ENCODE measurements at places on chromosomes 2 and 18. TPM values are rescaled to one million over a fixed set of nuclear protein-coding genes. Genes with fewer than 3 reads are reported as not detected.

DNA sequence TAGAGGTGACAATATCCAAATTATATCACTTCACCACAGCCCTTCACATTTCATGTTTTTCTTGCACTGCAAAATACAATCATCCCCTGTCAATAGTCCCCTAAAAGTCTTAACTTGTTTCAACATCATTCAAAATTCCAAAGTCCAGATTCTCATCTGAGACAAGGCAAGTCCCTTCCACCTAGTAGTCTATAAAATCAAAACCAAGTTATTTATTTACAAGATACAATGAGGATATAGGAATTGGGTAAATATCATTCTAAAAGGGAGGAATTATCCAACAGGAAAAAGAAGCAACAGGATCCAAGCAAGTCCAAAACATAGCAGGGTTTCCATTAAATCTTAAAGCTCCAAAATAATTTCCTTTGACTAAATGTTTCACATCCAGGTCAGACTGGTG, 1076.1 kb upstream of the TMEFF2 start:
- H3K4me3 ChIP-seq, result no peak overlapping the region
- no peaks in the 10 kb centered on the region for H3K27me3 ChIP-seq
- no peaks in the 10 kb centered on the region for H3K4me1 ChIP-seq
- no peaks in the 10 kb centered on the region for H3K36me3 ChIP-seq
- DNase-seq, result no peak

- H3K4me3 ChIP-seq, result no peak overlapping the region
- H3K27ac ChIP-seq, result no peak overlapping the region
- no peaks in the 10 kb centered on the region for H3K4me1 ChIP-seq
- peaks cover 1% of the 10 kb centered on the region for H3K27me3 ChIP-seq
- DNase-seq, result no peak
Observed at GRCh38 chr18:58943896-58944295, 79.2 kb downstream of the ZNF532 start.

DNA sequence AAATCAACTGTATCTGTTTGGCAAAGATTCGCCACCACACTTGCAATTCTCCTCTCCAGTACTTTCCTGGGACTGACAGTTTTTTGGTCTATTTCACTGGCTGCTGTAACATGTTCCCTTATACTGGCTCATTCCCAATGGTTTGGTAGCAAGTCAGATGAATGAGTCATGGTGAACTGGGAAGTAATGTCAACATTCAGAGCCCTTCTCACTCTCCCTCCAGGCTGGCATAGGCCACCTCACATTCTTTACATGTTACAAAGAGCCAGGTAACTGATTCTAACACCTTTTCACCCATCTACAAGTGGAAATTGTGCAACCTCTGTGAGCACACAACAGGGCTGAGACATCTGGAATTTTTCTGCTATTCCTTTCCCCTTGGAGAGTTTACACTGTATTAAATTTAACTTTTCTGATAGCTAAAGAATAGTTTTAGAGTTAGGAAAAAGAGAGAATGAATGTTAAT, 111.3 kb upstream of the TLK1 start:
- no peak overlapping the region for H3K4me3 ChIP-seq
- H3K27me3 ChIP-seq, result peaks cover 6% of the 10 kb centered on the region
- no peak for DNase-seq
- no peak overlapping the region for H3K27ac ChIP-seq
- H3K4me1 ChIP-seq, result no peaks in the 10 kb centered on the region

GRCh38 chr2:8537562-8538155, 144.2 kb upstream of the ID2 start:
- no peak overlapping the region for H3K4me3 ChIP-seq
- H3K27ac ChIP-seq, result peak overlapping the region; percentile 32
- no peak for DNase-seq
- H3K36me3 ChIP-seq, result no peaks in the 10 kb centered on the region
- no peaks in the 10 kb centered on the region for H3K27me3 ChIP-seq
- peaks cover 54% of the 10 kb centered on the region for H3K4me1 ChIP-seq

DNA sequence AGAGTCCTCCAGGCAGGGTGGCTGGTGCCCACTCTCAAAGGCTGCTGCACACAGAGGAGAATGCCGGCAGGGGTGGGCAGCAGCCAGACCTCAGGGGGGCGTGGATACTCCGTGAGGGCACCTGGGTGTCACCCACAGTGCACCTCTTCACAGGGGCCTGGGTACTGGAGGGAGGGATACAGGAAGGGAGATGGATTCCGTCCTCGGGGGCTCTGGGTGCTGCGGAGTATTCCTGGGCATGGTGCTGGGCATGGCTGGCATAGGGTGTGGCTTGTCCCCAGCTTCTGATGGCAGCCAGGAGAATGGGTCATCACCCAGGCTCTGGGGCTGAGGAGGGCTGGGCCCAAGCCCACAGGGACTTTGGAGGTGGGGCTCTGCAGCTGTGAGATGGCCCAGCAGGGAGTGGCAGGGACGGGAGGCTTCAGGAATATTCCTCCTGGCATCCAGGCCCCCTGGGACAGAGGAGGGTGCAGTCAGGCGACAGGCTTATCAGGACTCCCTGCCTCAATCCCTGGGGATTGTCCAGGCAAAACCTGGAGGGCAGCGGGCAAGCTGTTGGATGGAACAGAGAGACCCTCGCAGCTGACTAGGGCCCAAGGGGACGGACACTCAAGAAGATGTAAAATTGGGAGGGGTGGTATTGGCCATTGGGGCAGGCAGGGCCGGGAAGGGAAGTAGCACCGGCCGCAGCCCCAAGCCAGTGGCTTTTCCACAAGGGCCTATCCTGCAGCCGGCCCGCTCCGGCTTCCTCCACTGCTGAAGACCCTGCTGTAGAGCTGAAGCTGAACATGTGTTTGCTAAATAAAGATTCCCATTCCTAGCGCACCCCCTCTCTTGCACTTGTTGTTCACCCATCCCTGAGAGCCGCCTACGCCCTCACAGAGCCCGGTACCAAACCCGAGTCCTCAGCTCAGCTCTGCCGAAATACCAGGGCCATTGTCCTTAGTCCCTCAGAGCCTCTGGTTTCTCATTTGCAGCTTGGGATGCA, 5.7 kb upstream of the KLHL30 start:
- no peak overlapping the region for H3K27ac ChIP-seq
- H3K36me3 ChIP-seq, result no peaks in the 10 kb centered on the region
- H3K4me1 ChIP-seq, result no peaks in the 10 kb centered on the region
- no peaks in the 10 kb centered on the region for H3K27me3 ChIP-seq
- H3K4me3 ChIP-seq, result no peak overlapping the region
- no peak for DNase-seq

GRCh38 chr2:236827997-236828396, 257.7 kb upstream of the COPS8 start:
- H3K27ac ChIP-seq, result no peak overlapping the region
- no peaks in the 10 kb centered on the region for H3K27me3 ChIP-seq
- no peaks in the 10 kb centered on the region for H3K4me1 ChIP-seq

GRCh38 chr2:230873661-230874401, 9.1 kb downstream of the ITM2C start:
- no peaks in the 10 kb centered on the region for H3K36me3 ChIP-seq
- H3K4me1 ChIP-seq, result peaks cover 3% of the 10 kb centered on the region
- DNase-seq, result no peak
- H3K27ac ChIP-seq, result no peak overlapping the region

- H3K4me3 ChIP-seq, result no peak overlapping the region
- peaks cover 61% of the 10 kb centered on the region for H3K36me3 ChIP-seq
- no peak for DNase-seq
- H3K4me1 ChIP-seq, result peaks cover 20% of the 10 kb centered on the region
Observed at GRCh38 chr2:230798769-230799399, 65.9 kb upstream of the ITM2C start.

DNA sequence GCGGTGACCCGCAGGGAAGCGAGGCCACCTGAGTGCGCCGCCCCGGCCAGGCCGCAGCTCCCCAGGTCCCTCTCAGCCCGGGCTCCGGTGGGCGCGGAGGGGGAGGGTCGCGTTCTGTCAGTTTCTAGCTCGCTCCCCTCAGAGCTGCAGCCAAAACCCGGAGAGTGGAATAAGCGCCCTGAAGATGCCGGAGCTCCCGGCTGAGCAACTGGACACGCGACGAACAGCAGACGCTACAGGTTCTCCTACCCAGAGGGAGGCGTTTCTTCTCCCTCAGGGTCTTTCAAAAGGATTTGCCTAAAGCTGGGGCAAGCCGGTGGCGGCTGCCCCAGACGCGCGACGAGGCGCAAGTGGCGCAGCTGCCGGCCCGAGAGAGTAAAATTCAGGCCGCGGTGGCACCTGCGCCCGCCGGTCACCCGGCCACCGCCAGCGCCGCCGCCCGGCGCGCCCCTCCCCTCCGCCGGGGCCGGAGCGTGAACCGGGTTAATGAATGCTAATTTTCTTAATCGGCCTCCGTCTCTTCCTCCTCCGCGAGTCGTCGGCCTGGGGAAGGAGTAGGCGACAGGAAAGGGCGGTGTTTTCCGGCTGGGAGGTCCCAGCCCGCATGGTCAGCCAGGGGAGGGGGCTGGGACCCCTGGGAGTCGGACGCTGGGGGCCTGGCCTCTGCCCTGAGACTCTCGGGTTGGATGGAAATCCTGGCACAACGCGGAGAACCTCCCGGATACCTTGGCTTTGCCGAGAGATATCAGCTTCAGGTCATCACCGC, 845 bp upstream of the CDC42EP3 start:
- peak overlapping the region; percentile 65 for H3K27ac ChIP-seq
- peak overlapping the region; percentile 75 for H3K4me3 ChIP-seq
- DNase-seq, result peak; percentile 65
- peaks cover 4% of the 10 kb centered on the region for H3K36me3 ChIP-seq
- H3K27me3 ChIP-seq, result peaks cover 2% of the 10 kb centered on the region

GRCh38 chr2:197804758-197805714, 643 bp downstream of the PLCL1 start:
- H3K36me3 ChIP-seq, result no peaks in the 10 kb centered on the region
- H3K27ac ChIP-seq, result peak overlapping the region; percentile 50
- peak; percentile 33 for DNase-seq
- peaks cover 46% of the 10 kb centered on the region for H3K4me1 ChIP-seq
- peak overlapping the region; percentile 92 for H3K4me3 ChIP-seq

- H3K4me3 ChIP-seq, result no peak overlapping the region
- no peaks in the 10 kb centered on the region for H3K36me3 ChIP-seq
- H3K27ac ChIP-seq, result no peak overlapping the region
- DNase-seq, result no peak
Observed at GRCh38 chr2:193989645-193990044, 1667.4 kb upstream of the SLC39A10 start.

- no peaks in the 10 kb centered on the region for H3K4me1 ChIP-seq
- H3K27me3 ChIP-seq, result peaks cover 37% of the 10 kb centered on the region
- no peak within 1 kb of the TSS for H3K27ac ChIP-seq
- no peak within 1 kb of the TSS for H3K4me3 ChIP-seq
- H3K36me3 ChIP-seq, result no peaks in the 10 kb centered on the region
Observed at GRCh38 chr2:112836695-112837117, at the start of gene IL1B. IL1B (minus strand) TSS chr2:112836779; CDS start chr2:112836229, 550 bp downstream.

GRCh38 chr2:217513258-217513657, 489.5 kb downstream of the TNS1 start:
- no peak for DNase-seq
- peaks cover 6% of the 10 kb centered on the region for H3K4me1 ChIP-seq
- peaks cover 2% of the 10 kb centered on the region for H3K27me3 ChIP-seq
- H3K36me3 ChIP-seq, result no peaks in the 10 kb centered on the region

GRCh38 chr18:40124107-40124506, 1830.9 kb upstream of the PIK3C3 start:
- H3K27me3 ChIP-seq, result no peaks in the 10 kb centered on the region
- no peak overlapping the region for H3K4me3 ChIP-seq
- no peaks in the 10 kb centered on the region for H3K36me3 ChIP-seq
- no peak for DNase-seq

GRCh38 chr2:30639836-30640235, 167.4 kb downstream of the CAPN13 start:
- no peak overlapping the region for H3K4me3 ChIP-seq
- no peak for DNase-seq
- no peak overlapping the region for H3K27ac ChIP-seq

DNA sequence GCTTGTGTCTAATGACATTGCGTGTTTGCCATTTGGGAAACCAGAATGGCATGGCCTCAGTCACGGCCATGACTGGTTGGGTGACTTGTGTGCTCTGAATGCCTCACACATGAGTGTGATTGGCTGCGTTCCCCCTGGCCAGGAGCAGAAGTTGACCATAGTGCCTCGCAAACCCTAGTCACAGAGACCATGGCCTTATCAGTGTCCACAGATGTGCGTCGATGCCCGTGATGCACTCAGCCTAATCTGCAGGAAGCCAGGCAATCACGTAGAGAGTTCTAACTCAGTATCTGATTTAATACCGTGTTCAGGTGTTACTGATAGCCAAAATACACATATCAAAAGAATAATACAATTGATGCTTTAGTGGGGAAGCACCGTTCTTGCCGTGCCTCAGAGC, 64.0 kb downstream of the BOLA3 start:
- no peaks in the 10 kb centered on the region for H3K4me1 ChIP-seq
- no peak overlapping the region for H3K27ac ChIP-seq
- H3K27me3 ChIP-seq, result no peaks in the 10 kb centered on the region
- H3K36me3 ChIP-seq, result peaks cover 46% of the 10 kb centered on the region

DNA sequence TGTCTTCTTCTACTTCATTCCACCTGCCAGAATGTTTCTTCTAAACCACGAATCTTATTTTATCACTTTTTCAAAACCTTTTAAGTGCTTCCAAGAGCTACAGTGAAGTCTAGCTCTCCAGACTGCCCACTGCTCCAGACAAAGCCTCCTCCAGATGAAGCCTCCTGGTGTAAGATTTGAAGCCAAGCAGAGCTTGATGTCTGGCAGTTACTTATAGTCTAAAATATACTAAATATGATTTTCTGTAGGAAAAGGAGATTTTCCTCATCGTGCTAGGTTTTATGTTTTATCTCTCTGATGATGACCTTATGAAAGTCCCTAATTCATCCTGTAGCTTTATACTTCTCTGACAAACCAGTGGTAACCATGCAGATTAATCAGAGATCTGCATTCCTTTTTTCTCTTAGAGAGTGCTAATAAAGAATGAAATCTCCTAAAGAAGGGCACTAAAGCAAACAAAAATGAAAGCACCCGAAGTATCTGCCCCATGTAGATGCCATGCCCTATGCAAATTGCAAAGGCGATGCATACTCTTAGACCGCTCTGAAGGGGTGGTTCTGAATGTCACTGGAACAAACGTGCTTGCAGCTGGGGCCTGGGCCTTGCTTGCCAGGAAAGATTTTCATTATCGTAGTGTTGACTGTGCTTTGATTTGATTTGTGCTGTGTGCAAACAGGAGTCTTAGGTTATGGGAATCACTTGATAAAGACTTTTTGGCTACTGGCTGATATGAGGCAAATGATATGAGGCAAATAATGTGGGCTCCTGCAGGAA, 314.2 kb downstream of the PID1 start:
- no peak for DNase-seq
- H3K4me3 ChIP-seq, result no peak overlapping the region

GRCh38 chr2:52862801-52863200, 904.8 kb upstream of the CHAC2 start:
- no peaks in the 10 kb centered on the region for H3K27me3 ChIP-seq
- H3K4me1 ChIP-seq, result no peaks in the 10 kb centered on the region
- DNase-seq, result no peak
- no peak overlapping the region for H3K4me3 ChIP-seq
- H3K36me3 ChIP-seq, result no peaks in the 10 kb centered on the region

- H3K27ac ChIP-seq, result no peak overlapping the region
- H3K4me3 ChIP-seq, result no peak overlapping the region
- H3K36me3 ChIP-seq, result no peaks in the 10 kb centered on the region
- H3K27me3 ChIP-seq, result peaks cover 5% of the 10 kb centered on the region
Observed at GRCh38 chr2:61707984-61708852, 145.6 kb downstream of the FAM161A start.

GRCh38 chr2:24313744-24314632, 46.3 kb downstream of the ITSN2 start:
- no peaks in the 10 kb centered on the region for H3K27me3 ChIP-seq
- H3K4me3 ChIP-seq, result no peak overlapping the region
- peaks cover 10% of the 10 kb centered on the region for H3K4me1 ChIP-seq
- no peak for DNase-seq
- H3K36me3 ChIP-seq, result peaks cover 23% of the 10 kb centered on the region
- no peak overlapping the region for H3K27ac ChIP-seq

Gene ACOXL
- 1.4 TPM for total RNA-seq

Gene ACMSD
- not detected for total RNA-seq

Gene LCT
- total RNA-seq, result 0.53 TPM

Gene TMEM87B
- 15.8 TPM for total RNA-seq

Gene MCM6
- total RNA-seq, result 190 TPM

Gene TCF4
- total RNA-seq, result 8.4 TPM

Gene CCL20
- 2.0 TPM for total RNA-seq

Data from activated T-helper 2 cell treated with anti-CD3 and anti-CD28 coated beads, Interferon-gamma antibody, Interleukin-2, Interleukin-4, amounts not matched to agents 10 μg/mL and 5 μg/mL and 100 μg/mL, durations not matched to agents 14 hours and 24 hours and 36 hours (primary cell).